NCI-H1092 treated with DMSO at 0.1 percent for 48 hours (cell line): ENCODE measurements at places on chromosomes 13 and 19.
A peak's percentile ranks its signal among the peaks of the same experiment; 100 is the strongest.

DNA sequence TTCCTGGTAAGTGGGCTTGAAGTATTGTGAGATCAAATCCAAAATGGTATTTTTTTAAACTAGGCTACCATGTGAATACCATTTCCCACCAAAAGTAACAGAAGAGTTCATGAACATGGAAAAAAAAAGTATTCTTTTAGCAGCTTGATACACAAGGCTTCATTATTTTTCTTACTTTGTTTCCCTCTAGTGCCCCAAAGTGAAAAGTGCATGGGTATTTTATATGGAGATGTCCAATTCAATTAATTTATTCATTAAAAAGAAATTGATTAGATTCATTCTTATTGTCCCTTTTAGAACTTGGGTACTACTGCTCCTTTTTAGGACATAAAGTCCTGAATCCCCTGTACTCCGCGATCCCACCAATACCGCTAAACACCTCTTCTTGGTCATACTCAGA is 28.6 kb upstream of the SCEL start:
- DNase-seq = no peak

DNA sequence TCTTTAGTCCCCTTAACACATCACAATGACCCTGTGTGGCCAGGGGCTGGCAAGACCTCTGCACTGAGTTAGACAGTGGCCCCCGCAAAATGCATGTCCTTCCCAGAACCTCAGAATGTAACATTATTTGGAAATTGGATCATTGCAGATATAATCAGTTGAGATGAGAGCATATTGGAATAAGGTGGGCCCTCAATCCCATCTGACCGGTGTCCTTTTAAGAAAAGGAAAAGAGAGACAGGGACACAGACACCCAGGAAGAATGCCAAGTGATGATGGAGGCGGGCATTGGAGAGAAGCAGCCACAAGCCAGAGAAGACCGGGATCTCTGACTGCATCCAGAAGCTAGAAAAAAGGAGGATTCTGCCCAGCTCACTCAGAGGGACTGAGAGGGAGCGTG is 1.8 kb downstream of the FAM187B start:
- DNase-seq = no peak

GRCh38 chr19:10422846-10423245 is 2.5 kb downstream of the PDE4A start:
- no peak for DNase-seq

- no peak for DNase-seq
Observed at GRCh38 chr13:22210134-22210930, 539.5 kb downstream of the FGF9 start.

- DNase-seq = peak; percentile 33
Observed at GRCh38 chr19:2171349-2172145, 7.8 kb downstream of the DOT1L start.

GRCh38 chr13:45542391-45542790 is 73.1 kb downstream of the ERICH6B start:
- DNase-seq = no peak

DNA sequence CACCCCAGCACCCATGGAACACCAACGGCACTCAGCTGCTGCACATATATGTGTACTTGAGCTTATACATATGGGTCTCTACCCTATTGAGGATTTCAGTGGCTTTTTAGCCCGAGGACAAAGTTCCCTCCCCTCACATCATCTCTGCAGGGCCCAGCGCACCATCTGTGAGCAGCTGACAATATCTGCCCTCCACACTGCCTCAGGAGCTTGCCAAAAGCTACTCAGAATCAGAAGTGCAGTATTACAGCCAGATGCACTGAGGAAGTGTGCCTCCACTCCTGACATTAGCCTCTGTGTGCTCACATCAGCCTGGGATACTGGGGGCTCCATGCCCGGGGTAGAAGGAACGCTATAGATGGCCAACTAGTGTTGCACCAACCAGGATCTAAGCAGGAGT is 903.9 kb downstream of the UQCRFS1 start:
- DNase-seq = no peak

- DNase-seq = peak; percentile 84
Observed at GRCh38 chr13:78121459-78122348, 203.1 kb upstream of the EDNRB start.

- DNase-seq = no peak
Observed at GRCh38 chr19:16497042-16497441, 848 bp downstream of the C19orf44 start.

- DNase-seq = no peak
Observed at GRCh38 chr19:2555422-2556220, 79.7 kb downstream of the GADD45B start.

DNA sequence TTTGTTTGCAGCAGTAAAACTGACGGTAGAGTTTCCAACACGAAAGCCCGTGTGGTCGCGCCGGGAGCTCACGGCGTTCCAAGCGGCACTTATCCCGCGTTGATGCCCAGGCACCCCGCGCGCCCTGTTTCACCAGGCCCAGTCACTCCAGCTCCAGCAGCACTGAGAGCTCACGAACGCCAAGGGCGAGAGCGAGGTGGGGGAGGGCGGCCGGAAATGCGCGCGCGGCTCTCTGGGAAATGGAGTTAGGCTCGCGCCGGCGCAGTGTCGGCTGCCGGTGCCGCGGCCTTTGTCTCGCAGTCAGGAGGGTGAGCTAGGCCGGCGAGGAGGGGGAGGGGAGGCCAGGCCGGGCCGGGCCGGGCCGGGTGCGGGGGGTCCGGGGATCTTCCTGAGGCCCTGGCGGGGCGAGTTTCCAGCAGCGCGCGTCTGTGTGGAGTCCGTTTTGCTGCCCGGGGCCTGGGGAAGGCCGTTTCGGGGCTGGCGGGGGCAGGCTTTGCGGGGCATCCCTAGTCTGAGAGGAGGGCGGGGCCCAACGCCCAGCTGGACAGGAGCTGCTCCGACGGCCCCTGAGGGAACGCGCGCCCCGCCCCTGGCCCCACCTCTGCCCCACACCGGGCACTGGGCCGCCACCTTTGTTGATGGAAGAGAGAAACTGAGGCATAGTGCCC is at the start of gene ZNF135:
Gene ZNF135, plus strand, starts transcription at position 280 of the 668 bp plus-strand sequence. CDS start 721 bp downstream, outside the sequence.
- peak; percentile 87 for DNase-seq

GRCh38 chr13:110965038-110965754 is 50.3 kb upstream of the ANKRD10 start:
- no peak for DNase-seq

- no peak for DNase-seq
Observed at GRCh38 chr19:17889609-17890214, 18.0 kb downstream of the SLC5A5 start.

GRCh38 chr19:1725100-1726064 is 27.9 kb upstream of the ONECUT3 start:
- DNase-seq = peak; percentile 40

DNA sequence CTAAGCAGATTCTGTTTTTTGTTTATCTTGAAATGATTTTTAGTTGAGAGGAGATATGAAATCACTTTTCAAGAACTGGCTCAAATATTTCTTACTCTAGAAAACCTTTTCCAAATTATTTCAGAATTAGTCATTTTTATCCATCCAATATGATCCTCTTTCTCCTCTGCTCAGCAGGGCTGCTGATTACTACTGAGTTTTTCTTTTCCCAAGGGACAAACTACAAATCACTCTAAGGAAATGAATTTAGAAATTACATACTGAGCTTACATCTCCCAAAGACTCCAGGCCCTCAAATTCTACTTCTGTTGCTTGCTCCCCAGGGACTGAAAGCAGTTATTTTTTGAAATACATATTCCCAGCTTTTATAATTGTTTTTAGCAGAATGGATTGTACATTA is 87.4 kb upstream of the UFM1 start:
- no peak for DNase-seq

DNA sequence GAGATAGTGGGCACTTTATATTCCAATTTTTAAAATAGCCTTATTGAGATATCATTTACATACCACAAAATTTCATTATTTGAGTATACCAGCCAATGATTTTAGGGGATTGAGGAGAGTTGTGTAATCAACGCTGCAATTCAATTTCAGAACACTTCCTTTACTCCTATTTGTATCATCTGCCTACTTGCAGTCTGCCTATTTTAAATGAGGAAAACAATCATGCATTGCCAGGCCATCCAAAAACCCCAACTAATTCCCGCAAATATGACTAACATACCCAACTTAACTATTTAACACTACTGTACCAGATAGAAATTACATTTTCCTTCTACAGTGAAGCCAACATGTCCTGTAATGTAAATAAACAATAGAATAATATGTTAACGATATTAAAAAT is 26.7 kb downstream of the CAB39L start:
- no peak for DNase-seq

DNA sequence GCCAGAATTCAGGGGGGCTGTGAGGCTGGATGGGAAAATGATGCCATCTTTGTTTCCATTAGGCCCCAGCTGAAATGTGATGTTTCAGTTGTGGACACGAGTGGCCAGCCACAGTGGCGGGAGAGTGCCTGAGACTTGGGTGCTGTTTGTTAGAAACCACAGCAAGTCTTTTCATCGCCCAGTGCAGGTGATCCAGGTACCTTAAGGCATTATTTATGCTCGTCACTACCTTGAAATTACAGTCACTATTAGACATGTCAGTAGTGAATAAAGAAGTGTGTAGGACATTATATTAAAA is 82.5 kb upstream of the TM9SF2 start:
- no peak for DNase-seq

DNA sequence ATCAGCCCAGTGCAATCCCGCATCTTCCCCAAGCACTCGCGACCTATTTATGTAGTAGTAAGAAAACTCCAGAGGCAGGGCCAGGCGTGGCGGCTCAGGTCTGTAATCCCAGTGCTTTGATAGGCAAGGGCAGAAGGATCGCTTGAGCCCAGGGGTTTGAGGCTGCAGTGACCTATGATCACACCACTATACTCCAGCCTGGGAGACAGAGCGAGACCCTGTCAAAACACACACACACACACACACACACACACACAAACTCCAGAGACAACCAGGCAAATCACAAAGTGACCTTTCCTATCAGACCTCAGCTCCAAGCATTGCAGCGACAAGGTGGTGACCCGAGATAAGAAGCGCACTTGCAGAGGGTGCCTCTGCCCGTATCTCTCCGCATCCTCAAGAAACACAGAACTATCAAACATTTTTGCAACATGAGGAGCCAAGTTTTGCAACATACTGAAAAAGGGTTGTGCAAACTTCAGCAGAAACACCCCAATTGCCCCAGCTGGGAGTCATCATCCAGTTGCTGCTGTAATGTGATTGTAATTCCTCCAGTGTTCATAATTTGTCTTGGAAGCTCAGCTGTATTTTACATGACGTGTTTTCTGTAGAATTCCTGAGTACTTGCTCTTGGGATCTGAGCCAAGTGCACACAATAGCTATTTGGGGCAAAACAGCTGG is 8.7 kb upstream of the KLF2 start:
- DNase-seq = no peak

DNA sequence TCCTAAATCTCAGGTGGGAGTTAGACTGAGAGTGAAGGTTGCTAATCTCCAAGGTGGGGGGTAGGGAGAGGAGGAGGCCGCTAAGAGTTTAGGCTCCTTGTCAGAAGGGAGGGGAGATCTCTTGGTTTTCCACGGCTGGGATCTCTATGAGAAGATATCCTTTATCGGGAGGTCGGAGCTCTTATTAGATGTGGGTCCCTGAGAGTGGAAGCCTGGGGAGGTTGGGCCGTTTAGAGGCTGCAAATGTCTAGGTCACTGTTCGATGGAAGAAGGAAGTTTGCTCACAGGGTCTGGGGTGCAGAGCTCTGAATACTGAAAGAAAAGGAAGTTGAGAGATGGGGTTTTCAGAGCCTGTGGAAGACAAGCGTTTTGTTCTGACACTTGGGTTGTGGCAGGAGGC is 3.8 kb downstream of the MYADM start:
- DNase-seq = no peak

GRCh38 chr19:7829166-7829520 is 875 bp upstream of the EVI5L start:
- DNase-seq = no peak

- no peak for DNase-seq
Observed at GRCh38 chr19:33603377-33603776, 18.4 kb upstream of the CHST8 start.

DNA sequence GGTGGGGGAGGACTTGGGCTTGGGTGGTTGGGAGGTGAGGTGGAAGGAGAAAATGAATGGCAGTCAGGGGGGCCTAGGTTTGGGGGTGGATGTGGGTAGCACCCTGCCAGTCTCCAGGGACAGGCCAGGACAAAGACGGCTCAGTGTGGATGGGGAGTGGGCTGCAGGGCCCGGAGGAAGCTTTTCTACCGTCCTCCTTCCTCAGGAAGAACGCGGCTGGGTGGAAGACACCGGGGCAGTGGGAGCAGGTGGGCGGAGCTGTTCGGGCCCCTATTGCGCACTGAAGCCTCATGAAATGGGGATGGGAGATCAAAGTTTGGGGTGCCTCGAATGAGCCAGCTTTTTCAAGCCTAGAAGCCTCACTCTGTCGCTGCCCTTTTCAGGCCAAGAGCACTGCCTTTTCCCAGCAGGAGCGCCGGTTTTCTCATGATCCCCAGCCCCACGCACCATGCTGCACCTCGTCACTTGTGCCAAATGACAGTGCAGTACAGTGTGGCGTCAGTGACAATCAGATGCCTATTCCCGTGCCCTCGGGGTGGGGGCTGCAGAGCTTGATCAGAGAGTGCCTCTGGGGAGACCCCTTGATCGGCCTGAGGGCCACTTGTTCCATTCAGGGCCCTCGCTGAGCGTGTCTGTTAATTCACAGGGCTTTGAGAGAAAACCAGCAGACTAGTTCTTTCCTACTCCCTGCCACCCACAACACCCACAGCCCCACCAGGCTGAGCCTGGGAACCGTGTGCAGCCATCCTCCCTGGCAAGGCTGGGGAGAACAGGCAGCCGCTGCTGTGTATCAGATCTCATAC is 1.5 kb downstream of the CALM3 start:
- DNase-seq = no peak

DNA sequence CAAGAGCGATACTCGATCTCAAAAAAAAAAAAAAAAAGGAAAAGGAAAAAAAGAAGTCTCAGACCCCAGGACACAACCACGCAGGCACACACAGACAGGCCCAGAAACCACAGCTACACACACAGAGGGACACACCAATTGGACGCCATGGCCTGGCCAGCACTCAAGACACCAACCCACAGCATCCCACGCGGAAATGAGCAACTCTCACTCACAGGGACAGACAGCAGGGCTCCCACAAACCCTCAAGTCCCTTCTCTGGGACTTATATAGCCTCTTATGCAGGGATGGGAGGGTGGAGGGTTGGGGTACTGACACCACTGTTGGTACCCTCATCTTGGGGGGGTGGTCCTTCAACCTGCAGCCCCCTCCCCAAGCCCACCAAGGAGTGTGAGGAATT is 5.9 kb downstream of the NOTCH3 start:
- DNase-seq = no peak

DNA sequence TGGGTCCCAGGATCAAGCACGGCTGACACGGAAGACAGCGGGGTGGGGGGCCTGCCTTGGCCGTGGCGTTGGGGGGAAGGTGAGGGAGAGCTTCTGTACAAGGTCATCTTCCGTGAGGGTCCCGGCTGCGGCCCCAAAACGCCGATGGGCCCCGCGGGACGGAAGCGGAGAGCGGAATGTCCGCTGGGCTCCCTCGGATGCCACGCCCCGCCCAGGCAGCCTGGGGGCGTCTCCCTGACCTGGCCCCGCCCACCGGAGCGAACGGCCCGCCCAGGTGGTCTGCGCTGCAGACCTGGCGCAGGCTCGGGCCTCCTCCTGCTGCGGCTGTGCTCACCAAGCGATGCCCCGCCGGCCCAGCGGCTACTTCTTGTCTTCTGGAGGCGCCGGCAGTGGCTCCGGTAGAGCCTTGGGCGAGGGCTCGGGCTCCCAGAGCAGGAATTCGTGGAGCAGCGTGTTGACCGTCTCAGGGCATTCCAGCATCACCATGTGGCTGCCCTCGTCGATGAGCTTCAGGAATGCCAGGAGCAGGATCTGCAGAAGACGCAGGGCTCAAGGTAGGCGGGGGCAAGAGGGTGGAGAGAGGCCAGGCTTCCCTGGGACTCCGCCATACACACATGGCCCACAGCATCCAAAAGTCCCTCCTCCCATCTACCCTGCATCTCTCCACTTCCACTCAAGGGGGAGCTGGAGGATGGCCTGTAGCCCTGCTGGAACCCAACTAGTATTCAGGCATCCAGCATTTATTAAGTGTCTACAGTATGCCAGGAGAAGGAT is 10.7 kb downstream of the ABHD8 start:
- DNase-seq = no peak
